ENCODE measurements at places on chromosomes 1 and 21.

- DNase-seq, result no peak
These were observed 63.9 kb downstream of the URB2 start for GRCh38 chr1:229689904-229690303.

DNA sequence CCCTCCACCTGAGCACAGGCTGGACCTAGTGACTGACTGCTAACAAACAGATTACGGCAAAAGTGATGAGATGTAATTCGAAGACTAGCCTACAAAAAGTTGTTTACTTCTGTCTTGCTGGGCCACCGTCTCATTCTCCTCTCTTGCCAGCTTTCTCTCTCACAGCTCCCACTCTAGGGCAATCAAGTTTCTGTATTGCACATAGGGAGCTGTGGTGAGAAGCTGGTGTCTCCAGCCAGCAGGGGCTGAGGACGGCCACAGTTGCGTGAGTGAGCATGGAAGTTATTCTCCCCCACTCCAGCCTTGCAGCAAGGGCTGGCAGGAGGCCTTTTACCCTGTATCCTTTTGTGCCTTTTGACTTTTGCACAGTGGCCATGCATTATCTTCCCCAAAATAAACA, 8.6 kb upstream of the COL6A2 start:
- DNase-seq, result no peak

GRCh38 chr21:21101911-21102310, 103.7 kb downstream of the NCAM2 start:
- DNase-seq, result no peak

DNA sequence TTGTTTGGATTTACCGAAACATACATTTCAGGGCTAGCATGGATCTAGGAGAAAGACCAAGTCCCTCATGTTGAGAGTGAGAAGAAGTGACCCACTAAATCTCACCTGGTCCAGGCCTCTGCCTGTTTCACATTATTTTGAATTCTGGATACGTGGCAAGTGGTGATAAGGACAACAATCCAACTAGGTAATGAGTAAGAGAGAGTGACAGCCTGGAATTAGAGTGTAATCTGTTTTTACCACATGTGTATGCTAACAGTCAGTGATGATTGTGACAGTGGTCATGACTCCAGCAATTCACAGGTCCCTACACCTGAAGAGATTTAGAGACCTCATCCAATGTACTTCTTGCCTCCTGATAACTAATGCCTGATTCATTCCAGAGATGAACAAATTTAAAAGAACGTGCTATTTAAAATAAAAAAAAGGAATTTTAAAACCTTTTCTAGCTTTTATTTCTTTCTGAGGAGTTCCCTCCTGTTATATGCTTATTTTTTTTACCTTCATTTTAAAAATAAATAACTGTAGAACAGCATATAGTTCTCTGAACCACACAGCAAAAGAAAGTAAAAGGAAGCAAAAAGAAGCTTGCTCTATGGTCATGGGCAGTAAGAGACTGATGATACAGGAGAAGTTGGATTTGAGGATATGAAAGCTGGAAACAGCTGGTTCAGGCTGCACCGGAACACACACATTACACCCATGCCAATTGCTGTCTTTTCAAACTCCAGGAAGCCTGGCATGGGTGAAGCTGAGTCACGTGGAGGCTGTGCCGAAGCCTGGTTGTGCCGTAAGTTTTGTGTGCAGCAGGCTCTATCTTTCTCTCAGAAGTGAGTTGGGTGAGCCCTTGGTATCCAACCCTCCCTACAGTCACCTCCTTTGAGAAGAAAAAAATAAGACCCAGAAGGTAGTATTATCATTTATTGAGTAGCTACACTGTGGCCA, 14.7 kb downstream of the C1orf116 start:
- no peak for DNase-seq

GRCh38 chr1:198480876-198481275, 59.6 kb downstream of the ATP6V1G3 start:
- DNase-seq, result no peak

GRCh38 chr21:34511181-34511580, 829 bp downstream of the KCNE1 start:
- DNase-seq, result no peak

GRCh38 chr1:41789661-41790330, 128.9 kb downstream of the HIVEP3 start:
- no peak for DNase-seq

DNA sequence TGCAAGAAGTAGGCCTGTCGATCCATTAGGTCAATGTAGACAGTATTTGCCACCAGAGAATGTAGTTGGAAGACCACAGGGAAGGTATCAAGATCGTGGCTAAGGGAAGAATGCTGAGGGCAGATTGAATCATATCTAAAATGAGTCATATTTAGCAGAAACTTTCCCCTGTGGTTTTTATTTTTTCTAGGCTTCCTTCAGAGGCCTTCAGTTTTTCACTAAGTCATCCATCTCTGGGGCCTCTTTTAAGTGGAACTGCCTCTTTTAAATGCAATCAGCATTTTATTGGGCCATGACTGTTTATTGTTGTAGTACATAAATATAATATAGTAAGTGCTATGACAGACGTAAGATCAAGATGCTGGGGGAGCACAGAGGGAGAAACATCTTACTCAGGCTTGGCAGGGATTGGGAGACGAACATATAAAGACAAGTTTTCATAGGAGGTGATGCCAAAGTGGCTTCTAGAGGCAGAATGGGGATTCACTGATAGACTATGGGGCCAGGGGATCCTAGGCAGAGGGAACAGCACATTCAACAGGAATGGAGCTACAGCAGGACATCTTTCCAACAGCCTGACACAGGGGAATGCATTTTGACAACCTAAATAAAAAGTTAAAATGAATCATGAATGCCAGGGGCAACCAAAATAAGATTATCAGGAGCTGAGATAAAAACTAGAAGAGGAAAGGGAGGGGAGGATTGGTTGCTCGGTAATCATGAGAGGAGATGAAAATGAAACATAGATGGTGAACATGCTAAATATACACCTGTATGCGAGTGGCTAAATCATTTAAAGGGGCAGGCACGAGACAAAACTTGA, 20.1 kb downstream of the UBE2U start:
- DNase-seq, result no peak

DNA sequence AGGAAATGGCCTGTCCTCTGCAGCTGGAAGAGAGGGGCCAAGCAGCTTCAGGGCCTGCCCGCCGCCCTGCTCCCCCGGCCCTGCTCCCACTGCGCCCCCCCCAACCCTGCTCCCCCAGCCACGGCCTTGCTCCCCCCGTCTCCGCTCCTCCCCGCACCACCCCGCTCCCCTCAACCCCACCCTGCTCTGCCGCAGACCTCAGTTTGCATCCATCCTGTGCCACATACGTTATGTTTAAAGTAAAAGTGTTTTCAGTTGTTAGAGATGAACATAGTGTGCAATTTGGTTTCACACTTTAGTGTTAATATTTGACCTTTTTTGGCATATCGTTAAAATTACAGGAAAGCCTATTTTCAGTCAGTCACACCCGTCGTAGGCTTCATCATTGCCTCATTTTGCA, 34.1 kb upstream of the DIP2A start:
- no peak for DNase-seq

DNA sequence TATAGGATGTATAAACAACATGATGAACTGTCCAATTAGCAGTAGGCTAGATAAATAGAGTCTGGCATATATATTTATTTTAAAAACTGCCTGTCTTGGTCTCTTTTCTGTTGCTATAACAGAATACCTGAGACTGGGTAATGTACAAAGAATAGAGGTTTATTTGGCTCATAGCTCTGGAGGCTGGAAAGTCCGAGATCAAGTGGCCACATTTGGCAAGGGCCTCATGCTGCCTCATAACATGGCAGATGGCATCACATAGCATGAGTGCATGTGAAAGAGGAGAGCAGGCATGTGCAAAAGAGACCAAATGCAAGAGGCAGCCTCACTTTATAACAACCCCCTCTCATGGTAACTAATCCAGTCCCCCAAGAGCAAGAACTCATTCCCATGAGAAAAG, 6.0 kb downstream of the STYXL2 start:
- no peak for DNase-seq

DNA sequence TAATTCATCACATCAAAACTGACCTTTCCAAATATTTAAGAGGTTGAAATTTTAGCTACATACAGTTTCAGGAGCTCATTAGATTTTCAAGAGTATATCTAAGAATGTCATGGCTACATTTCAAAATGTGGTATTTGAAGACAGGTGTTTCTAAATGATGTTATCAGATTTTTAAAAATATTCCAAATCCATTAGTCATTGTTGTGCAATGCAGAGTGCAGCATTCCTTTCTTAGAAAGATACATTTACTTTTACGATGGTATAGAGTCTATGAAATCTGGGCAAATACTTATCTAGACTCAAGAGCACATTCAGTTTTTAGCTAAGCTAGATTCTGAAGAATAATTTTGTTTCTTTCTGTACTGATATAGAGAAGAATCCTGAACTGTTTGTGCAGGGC, 230.3 kb downstream of the CHRM3 start:
- DNase-seq, result no peak

DNA sequence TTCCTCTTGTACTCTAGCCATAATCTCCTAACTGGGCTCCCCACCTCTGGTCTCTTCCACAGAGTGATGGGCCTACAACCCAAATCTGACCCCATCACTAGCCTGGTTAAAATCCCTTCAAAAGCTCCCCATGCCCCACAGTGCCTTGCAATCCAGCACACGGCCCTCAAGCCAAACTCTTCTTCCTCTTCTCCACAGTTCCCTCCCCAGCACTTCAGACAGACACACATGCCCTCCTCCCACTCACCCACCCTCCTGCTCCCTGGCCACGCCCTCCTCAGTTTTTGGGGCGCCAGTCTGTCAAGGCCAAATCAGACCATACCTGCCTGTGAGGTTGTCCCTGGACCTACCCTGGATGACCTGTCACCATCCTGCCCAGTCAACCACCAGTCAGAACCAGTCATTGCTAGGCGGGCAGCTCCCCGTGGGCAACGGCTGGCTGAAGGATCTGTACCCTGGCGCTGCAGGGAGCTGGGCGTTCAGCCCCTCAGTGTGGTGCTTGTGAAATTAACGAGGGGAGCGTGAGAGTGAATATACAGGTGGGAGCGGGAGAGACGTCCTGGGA, 753 bp downstream of the C1orf210 start:
- no peak for DNase-seq

- no peak for DNase-seq
These were observed 52.0 kb upstream of the COL11A1 start for GRCh38 chr1:103160281-103160680.

DNA sequence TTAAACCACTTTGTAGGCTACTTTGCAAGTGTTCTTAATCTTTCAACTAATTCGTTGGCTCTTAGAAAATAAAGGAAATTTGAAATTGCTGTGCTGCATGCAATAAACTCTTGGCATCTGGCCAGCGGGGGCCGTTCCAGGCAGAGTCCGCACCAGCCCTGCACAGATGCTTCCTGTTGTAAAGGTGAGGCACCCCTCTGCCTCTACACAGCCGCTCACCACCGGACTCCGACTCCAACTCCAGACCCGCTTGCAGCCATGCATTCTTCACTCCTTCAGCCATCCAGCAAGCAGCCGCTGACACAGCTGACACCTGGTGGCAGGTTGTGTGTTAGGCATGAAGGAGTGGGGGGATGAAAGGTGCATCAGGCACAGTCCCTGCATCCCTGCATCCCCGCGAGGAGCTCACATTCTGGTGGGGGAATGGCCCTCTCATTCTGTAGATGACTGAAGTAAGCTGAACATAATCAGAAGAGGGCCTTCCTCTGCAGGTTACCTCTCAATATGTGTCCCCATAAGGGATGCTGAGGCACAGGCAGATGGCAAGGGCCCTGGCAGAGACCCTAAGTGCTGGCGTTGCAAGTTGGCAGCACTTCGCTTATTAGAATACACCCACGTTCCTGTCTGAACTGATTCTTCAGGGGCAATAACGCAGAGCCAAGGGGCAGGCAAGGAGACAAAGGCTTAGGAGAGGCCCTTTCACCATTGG, 56.8 kb downstream of the GLIS1 start:
- DNase-seq, result peak; percentile 5

- no peak for DNase-seq
These were observed 565.1 kb downstream of the NPHP4 start for GRCh38 chr1:5427026-5427613.

DNA sequence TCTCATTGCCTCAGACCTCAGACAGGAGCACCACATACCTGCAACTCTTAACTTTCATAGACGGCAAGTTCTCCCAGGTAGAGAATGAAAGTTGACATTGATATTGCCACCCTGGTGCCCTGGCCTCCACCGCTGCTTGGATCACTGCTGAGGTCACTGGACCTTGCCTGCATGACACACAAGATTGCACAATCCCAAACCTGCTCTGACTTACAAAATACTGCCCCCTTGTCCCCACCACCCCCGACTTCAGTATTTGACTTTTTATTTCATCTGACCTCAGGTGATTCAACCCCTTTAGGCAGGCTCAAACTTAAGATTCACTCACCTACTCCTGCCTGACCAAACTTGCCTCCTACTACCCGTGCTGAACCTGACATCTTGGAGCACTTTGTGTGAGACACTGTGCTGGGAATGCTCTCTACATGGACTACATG, 43.1 kb upstream of the S1PR1 start:
- DNase-seq, result no peak

GRCh38 chr21:30257773-30258172, 25.0 kb downstream of the KRTAP24-1 start:
- no peak for DNase-seq
